ENCODE measurements at places on chromosomes 5 and 9.

- no peak for DNase-seq
These were observed 1.9 kb downstream of the PLPP6 start for GRCh38 chr9:4663956-4664355.

GRCh38 chr9:135474915-135475314 is 4.7 kb upstream of the PPP1R26 start:
- DNase-seq, result no peak

DNA sequence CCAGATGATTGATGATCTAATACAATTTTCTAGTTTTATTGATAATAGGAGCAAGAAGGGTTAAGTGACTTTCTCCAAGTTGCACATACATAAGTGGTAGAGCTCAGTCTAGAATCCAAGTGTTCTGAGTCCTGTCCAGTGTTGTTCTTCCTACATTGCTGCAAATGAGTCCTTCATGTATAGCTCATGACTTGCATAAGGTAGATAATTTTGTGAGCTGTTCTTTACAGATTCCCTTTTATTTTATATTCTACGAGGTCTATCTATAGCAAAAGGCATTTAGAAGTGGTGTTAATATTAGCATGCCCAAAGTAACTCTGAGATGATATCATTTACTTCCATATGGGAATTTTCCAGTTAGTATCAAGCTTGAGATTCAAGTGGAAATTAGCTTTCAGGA is 20.0 kb downstream of the MRPS30 start:
- DNase-seq, result no peak

DNA sequence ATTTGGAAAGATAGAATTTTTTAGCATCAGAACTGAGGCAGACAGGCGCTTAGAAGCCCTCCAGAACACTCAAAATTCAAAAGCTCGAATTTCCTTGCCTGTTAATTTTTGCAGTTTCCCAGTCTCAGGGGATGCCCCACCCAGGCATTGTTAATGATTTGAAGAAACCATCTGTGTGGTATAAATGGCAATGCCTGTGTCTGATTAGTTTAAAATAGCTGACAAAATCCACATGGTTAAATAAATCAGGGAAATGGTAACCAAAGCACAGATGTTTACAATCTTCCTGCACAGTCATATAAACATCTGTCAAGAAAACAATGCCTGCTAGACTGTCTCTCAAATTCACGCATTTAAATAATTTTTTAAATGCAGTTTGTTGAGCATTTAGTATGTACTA is 185.2 kb upstream of the RGMB start:
- DNase-seq, result peak; percentile 43

GRCh38 chr5:180649297-180650039 is at the start of gene FLT4:
TSS of gene FLT4 (minus strand) at chr5:180649600. CDS start at chr5:180649545, 55 bp downstream.
- DNase-seq, result no peak

DNA sequence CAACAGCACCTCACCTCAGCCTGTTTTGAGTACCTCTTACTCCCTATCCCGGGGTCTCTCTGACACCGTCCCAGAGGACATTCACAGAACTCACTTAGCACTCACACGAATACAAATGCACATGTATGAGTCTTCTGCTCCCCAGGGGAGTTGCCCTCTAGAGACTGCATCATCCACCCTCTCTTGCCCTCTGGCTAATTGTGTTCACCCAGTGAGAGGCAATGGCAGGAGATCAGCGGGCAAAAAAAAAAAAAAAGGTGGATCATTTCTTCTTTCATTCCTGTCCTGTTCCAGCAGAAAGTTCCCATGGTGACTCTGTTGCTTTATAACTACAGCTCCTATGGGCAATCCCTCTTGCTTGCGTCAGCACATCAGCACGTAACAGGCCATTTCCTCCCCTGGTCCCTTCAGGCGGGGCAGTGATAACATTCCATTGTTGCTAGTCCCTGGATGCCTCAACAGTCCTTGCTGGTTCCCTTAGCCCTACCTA is 23.5 kb upstream of the SNX2 start:
- peak; percentile 46 for DNase-seq

DNA sequence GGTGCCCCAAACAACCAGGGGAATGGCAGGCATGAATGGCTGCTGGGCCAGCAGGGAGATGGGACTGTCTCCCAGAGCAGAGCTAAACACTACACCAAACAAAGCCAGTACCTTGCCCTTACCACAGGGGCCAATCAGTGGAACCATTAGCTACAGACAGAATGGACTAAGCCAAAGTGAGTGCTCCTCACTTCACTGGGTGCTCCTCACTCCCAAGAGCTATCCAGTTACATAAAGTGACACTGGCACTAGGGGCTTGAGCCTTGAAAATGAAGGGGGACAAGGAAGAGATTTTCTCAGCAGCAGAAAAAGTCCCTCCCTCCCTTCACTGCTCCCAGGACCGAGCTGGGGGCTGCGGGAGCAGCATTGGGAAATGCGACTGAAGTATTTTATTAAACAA is 110.9 kb upstream of the SHB start:
- no peak for DNase-seq

- no peak for DNase-seq
These were observed 75.0 kb upstream of the FRRS1L start for GRCh38 chr9:109242014-109242413.

DNA sequence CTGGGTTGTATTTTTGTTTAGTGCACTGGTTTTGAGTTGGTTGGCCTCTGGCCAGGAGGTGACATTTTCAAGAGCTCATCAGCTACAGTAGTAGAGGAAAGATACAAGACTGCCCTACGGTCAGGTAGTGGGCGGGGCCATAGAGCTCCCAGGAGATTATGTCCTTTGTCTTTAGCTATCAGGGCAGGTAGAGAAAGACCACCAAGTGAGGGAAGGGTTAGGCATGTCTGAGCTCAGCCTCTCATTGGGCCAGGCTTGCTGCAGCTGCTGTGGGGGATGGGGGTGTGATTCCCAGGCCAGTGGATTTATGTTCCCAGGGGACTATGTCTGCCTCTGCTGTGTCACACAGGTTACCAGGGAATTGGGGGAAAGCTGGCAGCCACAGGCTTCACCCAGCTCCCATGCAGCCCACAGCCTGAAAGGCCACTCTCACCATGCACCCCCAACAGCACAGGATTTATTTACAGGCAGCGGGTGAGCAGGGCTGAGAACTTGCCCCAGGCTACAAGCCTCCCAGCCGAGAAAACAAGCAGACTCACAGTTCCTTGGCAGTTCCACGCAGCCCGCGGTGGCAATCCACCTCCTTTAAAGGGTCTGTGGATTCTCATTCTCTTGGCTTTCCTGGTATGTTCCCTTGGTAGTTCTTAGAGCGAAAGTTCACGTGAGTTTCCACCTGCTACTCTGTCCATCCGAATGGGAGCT is 37.5 kb upstream of the BOD1 start:
- no peak for DNase-seq

- DNase-seq, result peak; percentile 93
These were observed 40.2 kb upstream of the TEX48 start for GRCh38 chr9:114722081-114722621.

GRCh38 chr5:87949676-87950631 is 318.7 kb downstream of the TMEM161B start:
- DNase-seq, result no peak

- no peak for DNase-seq
These were observed 182.5 kb upstream of the NR3C1 start for GRCh38 chr5:143585970-143586369.

DNA sequence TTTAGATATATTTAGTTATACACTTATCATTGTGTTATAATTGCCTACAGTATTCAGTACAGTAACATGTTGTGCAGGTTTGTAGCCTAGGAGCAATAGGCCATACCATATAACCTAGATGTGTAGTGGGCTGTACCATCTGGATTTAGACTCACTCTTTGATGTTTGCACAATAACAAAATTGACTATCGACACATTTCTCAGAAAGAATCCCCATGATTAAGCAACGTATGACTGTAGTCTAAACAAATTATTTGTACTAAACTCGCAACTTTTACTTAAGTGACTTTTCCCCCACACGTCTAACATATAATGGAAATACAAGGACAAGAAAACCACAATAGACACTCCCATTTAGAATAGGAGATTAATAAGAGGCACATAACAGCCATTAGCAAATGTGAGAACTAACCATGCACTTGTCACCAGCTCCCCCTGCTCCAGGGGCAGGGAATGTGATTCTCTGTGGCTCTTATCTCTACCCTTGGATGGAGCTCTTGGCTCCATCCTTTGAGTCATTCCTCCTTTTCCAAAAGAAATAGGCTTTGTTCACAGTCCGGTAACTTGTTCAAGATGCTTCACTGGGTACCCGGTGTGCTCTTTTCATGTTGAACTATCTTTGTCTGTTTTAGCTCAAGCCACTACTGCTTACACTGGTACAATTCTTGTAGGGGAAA is 8.7 kb upstream of the B4GALT1 start:
- no peak for DNase-seq

DNA sequence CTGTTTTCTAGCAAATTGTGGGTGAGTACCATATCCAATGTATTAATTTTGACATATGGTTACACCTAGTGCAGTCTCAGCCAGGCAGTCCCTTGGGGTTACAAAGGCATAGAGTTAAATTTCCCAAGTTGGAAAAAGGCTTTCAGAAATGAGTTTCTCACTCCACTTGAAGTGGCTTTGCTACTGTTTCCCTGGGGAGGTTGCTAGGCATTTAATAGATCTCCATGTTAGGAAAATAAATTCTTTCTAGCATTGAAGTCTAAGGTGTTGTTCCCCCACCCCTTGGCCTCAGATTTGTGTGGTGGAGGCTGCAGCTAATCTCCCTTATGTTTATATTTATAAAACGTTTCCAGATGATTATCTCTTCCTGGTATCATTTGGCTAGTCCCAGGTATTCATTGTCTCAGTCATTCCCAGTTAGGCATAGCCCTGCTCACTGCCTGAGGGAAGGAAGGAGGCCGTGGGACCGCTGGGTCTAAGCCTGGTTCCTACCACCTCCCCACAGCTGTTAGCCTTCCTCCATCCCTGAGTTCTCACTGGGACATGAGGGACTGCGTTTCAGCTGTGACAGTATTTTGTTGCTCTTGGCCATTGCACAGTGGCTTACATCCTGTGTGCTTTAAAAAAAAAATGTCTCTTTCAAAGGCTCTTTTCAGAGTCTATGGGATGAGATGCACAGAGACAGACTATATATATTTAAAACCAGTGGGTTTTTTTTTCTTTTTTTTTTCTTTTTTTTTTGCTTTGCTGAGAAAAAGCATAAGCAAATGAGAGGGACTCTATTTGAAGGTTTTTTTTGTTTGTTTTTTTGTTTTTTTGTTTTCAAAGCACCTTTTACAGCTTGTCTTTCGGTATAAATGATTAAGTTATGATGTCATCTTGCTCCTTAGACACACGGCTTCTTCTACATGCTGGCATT is 121.5 kb downstream of the MAST4 start:
- DNase-seq, result no peak

GRCh38 chr5:2213121-2213730 is 330.5 kb upstream of the IRX4 start:
- no peak for DNase-seq

DNA sequence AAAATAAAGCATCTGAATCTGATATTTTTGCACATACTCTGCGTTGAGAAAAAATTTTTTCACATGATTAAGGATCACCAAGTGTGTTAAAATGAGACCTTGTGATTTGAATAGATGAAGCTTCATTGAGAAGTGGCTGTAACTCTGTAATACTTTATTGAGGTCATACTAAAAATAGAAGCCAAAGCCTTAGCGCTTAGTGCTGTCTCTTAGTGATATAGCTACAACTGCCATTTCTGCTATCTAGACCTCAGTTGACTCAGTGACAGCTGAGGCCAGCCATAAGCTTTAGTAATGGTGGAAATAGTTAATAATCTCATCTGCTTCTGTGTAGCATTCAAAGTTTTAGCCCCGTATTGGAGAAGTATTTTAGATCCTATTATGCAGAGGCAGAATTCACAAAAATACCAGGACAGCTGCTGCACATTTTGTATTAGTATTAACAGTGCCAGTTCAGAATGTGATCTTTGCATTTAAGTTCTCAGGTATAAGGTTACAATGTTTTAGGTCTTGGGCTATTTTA is 107.4 kb upstream of the SGCD start:
- DNase-seq, result no peak

DNA sequence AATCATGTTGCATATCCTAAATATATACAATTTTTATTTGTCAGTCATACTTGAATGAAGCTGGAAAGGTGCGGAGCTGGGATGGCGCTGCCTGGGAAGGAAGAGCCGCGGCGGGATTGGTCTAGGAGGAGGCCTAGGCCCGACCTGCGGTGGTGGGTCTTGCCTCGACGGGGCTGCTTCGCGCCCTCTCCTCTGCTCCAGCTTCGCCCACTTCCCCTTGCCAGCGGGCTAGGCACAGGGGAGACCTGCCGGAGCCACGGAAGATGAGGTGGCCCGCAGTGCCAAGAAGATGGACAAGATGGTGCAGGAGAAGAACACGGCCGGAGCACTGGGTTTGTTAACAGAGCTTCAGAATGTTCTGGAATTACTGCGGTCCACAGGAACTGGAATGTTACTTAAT is 28.5 kb upstream of the CTSV start:
- no peak for DNase-seq

- no peak for DNase-seq
These were observed 49.5 kb downstream of the RXRA start for GRCh38 chr9:134375430-134376385.

Measured in fibroblast of skin of right quadriceps (primary cell).